ENCODE measurements at places on chromosomes 4 and X. TPM values are rescaled to one million over a fixed set of nuclear protein-coding genes. Genes with fewer than 3 reads are reported as not detected.

Gene XG
- total RNA-seq: not detected

Gene IGSF1
- 0.67 TPM for total RNA-seq

Gene ADAM29
- not detected for total RNA-seq

Gene CYP4V2
- total RNA-seq: 36.5 TPM

Gene MAGEC3
- total RNA-seq: not detected

Gene PLAC1
- 0.52 TPM for total RNA-seq

Gene UNC5C
- total RNA-seq: 0.02 TPM

Gene RASSF6
- 0.07 TPM for total RNA-seq

Gene ZDHHC9
- total RNA-seq: 48.7 TPM
